CD4-positive, CD25-positive, alpha-beta regulatory T cell (primary cell): ENCODE measurements at places on chromosomes 1 and 21. TPM values are rescaled to one million over a fixed set of nuclear protein-coding genes. Genes with fewer than 3 reads are reported as not detected.

DNA sequence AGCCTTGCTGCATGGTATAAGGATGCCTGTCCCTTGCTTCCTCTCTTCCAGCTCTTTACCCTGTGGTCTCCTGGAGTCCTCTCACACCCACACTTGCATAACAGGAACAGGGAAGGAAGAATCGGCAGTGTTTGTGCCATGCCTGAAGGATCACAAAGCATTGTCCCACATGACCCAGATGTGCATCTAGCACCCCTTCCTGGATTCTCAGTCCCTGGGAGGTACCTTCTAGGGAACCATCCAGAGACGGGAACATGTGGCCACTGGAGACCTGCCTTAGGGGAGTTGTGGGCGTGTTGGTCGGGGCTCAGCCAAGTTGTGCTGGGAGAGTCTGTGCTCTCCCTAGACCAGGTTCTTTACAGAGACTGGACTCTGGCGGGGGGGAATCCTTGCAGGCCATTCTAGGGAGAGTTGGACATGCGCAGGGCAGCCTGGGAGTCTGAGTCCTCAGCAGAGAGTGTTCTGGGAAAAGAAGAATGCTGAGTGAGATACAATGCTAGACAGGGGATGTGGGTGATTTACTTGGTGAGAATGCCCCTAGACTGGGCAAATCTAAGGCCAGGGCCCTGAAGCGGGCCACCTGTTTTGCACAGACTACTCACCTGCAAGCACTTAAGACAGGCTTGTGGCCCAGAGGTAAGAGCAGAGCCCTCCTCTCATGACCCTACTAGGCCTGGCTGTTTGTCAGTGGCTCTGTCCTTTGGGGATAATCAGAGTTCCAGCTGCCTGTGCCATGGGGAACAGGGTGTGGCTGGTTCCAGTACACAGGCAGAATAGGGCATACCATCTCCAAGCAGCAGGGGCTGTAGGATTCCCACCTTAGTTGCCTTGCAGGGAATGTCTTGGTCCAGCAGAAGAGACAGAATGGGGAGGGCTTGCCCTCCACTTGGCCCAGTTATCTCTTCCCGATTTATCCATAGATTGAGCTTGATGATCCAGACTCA is 89.8 kb downstream of the MAN1C1 start:
- no peak overlapping the region for H3K27ac ChIP-seq
- no peak overlapping the region for H3K4me3 ChIP-seq
- no peaks in the 10 kb centered on the region for H3K27me3 ChIP-seq
- H3K36me3 ChIP-seq: no peaks in the 10 kb centered on the region
- DNase-seq: no peak

DNA sequence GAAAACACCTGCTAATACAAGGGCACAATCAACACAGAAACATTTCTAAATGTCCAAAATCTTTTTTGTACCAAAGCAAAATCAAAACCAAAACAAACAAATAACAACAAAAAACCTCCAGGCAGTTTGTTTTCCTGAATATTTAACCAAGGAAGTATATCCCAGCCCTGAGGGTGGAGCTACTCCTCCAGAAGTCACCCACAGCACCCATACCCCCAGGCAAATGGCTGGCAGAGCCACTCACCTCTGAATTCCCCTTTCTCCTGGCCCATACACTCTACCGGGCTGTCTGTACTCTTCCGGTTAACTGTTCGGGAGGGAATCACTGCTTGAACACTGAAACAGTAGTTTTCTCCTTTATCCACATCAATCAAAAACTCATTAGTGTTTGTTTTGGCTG is 9.5 kb downstream of the F3 start:
- no peaks in the 10 kb centered on the region for H3K4me1 ChIP-seq
- no peak overlapping the region for H3K27ac ChIP-seq
- H3K4me3 ChIP-seq: no peak overlapping the region
- no peaks in the 10 kb centered on the region for H3K36me3 ChIP-seq
- H3K27me3 ChIP-seq: peaks cover under 1% of the 10 kb centered on the region

RGS18 gene
- polyA plus RNA-seq: not detected

GRCh38 chr1:63753591-63753990 is 20.2 kb upstream of the ROR1 start:
- H3K27me3 ChIP-seq: no peaks in the 10 kb centered on the region
- no peak overlapping the region for H3K27ac ChIP-seq
- no peak overlapping the region for H3K4me3 ChIP-seq
- DNase-seq: no peak
- H3K36me3 ChIP-seq: no peaks in the 10 kb centered on the region
- no peaks in the 10 kb centered on the region for H3K4me1 ChIP-seq

- H3K27me3 ChIP-seq: no peaks in the 10 kb centered on the region
- H3K4me3 ChIP-seq: no peak overlapping the region
- no peak for DNase-seq
- H3K4me1 ChIP-seq: no peaks in the 10 kb centered on the region
- H3K27ac ChIP-seq: no peak overlapping the region
Observed at GRCh38 chr1:109136766-109137165, 22.9 kb downstream of the ELAPOR1 start.

SLC2A5 gene
- not detected for polyA plus RNA-seq

GRCh38 chr1:31373897-31374486 is 1.1 kb upstream of the FABP3 start:
- peaks cover 11% of the 10 kb centered on the region for H3K4me1 ChIP-seq
- no peak for DNase-seq
- H3K36me3 ChIP-seq: no peaks in the 10 kb centered on the region
- H3K27me3 ChIP-seq: no peaks in the 10 kb centered on the region
- no peak overlapping the region for H3K4me3 ChIP-seq

USH2A gene
- not detected for polyA plus RNA-seq

UMODL1 gene
- 0.10 TPM for polyA plus RNA-seq

GRCh38 chr1:42418516-42418915 is 37.3 kb downstream of the ZMYND12 start:
- H3K27ac ChIP-seq: no peak overlapping the region
- H3K27me3 ChIP-seq: peaks cover 3% of the 10 kb centered on the region
- no peaks in the 10 kb centered on the region for H3K36me3 ChIP-seq
- no peak overlapping the region for H3K4me3 ChIP-seq
- H3K4me1 ChIP-seq: no peaks in the 10 kb centered on the region

DNA sequence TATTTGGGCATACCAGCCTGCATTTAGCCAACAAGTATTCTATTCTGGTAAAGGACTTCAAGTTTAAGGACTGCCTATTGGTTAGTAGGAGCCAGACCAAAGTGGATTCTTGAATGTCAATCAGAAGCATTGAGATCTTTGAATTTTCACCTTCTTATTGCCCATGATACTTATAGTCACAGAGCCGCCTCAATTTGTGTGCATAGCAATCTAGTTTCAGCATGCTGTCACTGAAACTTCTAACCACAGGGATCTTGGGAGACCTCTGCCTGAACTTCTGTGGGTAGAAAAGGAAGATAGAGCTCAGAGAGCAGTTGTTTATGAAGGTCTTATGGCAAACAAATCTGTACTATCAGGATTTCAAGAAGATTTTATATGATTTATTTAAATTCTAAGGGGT is 501.4 kb upstream of the USP24 start:
- H3K36me3 ChIP-seq: no peaks in the 10 kb centered on the region
- no peak overlapping the region for H3K4me3 ChIP-seq
- no peak for DNase-seq
- H3K27me3 ChIP-seq: no peaks in the 10 kb centered on the region

DNA sequence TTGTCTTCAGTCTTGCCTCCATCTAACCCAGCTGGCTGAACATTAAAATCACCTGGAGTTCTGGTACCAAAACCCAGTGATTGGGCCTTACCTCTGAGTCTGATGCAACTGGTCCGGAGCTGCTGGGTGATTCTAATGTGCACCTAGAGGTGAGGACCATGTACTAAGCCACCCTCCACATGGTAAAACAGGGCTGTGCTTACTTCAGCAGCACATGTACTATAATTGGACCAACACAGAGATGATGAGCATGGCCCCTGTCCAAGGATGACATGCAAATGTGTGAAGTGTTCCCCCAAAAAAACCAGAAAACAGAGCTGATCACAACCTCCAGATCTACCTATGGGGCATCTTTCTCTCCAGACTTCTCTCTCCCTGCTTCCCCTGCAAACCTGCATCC is 37.0 kb downstream of the ELK4 start:
- H3K4me3 ChIP-seq: no peak overlapping the region
- DNase-seq: no peak
- no peak overlapping the region for H3K27ac ChIP-seq
- H3K36me3 ChIP-seq: peaks cover 20% of the 10 kb centered on the region
- no peaks in the 10 kb centered on the region for H3K27me3 ChIP-seq

DNA sequence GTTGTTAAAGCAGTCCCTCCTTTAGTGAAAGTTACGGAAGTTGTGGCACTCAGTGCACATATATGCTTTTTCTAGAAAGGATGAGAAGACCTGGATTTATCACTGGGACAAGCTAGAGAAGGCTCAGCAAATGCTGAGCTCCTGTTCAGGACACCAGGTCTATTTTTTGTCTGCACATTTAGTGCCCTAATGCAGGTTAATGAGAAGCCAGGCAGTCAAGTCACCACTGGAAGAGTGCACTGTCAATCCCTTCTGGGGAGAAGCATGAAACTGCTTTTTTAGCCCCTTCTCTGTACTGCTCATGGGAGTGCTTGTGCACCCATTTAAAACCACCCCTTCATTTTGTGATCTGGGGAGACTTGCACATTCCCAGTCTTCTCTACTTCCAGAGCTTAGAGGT is 624.1 kb upstream of the USP24 start:
- no peaks in the 10 kb centered on the region for H3K36me3 ChIP-seq
- H3K27me3 ChIP-seq: no peaks in the 10 kb centered on the region
- no peak overlapping the region for H3K4me3 ChIP-seq
- H3K27ac ChIP-seq: no peak overlapping the region

DNA sequence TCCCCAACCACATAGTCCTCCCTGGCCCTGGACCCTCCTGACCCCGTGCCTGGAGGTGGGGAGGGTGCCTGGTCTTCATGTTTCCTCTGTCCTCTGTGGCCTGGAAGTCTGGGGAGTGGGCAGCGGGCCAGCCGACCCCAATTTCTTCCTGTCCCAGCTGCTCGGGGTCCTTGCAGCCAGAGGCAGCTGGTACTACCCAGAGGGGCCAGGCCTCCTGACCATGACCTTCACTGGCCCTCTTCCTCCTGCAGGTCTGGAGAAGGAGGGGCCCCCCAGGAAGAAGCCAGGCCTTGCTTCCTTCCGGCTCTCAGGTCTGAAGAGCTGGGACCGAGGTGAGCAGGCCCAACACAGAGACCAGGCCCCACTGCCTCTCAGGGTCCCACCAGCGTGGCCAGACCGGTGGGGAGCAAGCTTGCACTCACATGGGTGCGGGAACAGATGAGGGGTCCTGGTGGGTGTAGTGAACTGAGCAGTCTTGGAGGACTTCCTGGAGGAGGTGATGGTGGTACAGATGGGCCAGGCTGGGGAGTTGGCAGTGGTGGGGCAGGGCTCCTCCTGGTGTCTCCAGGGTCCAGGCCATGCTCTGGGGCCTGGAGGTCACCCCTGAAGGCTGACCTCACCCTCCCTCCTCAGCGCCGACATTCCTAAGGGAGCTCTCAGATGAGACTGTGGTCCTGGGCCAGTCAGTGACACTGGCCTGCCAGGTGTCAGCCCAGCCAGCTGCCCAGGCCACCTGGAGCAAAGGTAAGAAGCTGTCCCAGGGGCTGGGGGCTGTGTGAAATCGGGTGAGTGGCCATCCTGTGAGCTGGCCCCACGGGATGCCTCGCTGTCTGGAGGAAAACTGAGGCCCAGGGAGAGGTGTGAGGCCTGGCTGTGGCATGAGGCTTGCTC is 32.7 kb downstream of the TRIM11 start:
- H3K4me1 ChIP-seq: peaks cover 12% of the 10 kb centered on the region
- DNase-seq: no peak
- H3K27ac ChIP-seq: no peak overlapping the region
- no peaks in the 10 kb centered on the region for H3K27me3 ChIP-seq
- H3K36me3 ChIP-seq: no peaks in the 10 kb centered on the region

ADAMTS5 gene
- polyA plus RNA-seq: not detected

CHIA gene
- not detected for polyA plus RNA-seq

BMP8B gene
- 0.13 TPM for polyA plus RNA-seq

DNA sequence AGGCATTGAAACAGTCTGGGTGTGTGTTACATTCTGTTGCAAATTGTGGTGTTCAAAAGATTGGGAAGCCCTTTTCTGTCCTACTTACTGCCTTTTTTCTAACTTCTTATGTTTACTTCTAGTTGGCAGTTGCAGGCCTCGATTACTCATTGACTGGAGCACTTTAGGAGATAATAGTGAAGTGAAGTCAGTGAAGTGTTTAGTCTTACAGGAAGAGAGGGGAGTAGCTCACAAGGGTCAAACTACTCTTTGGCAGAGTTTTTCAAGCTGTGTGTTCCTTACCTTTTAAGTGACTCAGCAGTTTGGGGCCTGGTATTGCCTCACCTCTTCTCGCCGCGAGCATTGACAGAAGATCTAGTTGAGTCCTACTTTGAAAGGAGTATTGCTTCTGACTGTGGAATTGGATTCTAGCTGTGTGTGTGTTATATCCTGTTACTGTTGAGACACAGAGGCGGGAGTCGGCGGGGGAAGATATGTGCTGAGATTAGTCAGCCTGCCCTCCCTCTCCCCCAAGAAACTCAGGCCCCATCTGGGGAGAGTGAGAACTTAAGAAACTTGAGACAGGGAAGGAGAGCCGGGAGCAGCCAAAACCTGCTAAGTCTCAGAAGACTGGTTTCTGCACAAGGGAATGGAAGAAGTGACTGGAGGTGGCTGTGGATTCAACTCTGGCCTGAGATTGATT is 19.3 kb downstream of the AHCYL1 start:
- no peaks in the 10 kb centered on the region for H3K27me3 ChIP-seq
- H3K4me1 ChIP-seq: peaks cover 13% of the 10 kb centered on the region

DNA sequence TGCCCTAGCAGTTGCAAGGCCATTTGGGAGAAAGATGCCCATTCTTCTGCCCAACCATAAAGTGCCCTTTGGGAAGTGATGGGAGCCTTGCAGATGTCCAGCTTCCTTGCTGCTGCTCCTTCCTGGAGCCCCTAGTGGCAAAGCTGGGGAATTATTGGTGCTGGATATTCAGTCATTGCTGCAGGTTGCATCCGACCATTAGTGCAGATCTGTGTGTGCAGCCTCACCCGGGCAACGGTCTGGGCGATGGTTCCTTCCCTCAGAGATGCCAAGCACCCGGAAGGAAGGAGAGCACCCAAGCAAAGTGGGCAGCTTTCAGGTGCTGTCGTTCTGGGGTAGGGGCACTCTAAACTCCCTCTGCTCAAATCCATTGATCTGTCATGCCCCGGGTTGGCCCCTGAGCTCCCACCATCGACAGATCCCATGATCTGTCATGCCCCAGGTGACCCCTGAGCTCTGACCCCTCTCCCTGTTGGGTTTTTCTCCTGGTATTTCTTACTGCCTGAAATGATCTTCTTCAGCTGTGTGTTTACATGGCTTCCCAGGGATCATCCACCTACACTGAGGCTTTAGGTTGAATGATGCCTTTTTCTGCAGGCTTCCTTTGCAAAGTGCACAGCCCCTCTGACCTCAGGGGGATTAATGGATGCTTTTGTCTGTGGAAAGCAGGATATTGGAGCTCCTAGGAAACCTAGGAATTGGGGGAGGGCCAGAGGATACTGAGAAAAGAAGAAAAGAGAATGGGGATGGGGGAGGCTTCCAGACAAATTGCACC is 467.5 kb downstream of the PTPRU start:
- no peak for DNase-seq
- H3K4me3 ChIP-seq: no peak overlapping the region
- H3K27ac ChIP-seq: no peak overlapping the region
- no peaks in the 10 kb centered on the region for H3K4me1 ChIP-seq
- no peaks in the 10 kb centered on the region for H3K36me3 ChIP-seq
- no peaks in the 10 kb centered on the region for H3K27me3 ChIP-seq
